ENCODE measurements at places on chromosomes 4 and X. TPM values are rescaled to one million over a fixed set of nuclear protein-coding genes. Genes with fewer than 3 reads are reported as not detected.

DNA sequence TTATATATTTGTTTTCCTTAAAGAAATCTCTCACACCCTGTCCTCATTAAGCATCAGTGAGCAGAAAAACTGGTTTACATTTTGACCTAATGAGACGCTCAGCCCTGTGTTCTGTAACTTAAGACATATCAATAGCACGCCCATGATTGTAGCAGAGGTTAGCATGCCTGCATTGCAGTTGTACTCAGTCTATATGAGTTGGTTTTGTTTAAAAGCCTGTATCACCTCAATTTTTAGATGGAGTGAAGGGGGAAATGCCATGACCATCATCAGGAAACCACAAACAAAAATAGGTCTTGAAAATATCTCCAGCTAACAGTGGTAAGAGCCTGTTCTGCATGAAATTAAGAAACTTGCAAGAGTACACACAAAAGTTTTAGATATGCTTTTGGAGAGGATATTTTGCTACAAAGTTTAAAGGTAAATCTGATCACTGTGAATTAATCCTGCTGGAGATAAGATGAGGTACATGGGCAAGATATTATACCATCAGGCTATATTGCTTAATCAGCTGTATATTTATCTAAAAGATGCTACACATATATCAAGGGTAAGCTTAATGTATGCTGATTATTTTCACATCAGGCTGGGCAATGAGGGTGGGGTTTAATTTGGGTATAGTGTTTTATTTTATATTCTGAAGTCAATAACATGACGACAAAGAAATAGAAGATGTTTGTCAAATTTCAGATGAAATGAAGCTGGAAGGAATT is 13.1 kb upstream of the COQ2 start:
- H3K4me3 ChIP-seq, result no peak overlapping the region
- peaks cover 7% of the 10 kb centered on the region for H3K4me1 ChIP-seq
- no peak for DNase-seq
- H3K27me3 ChIP-seq, result no peaks in the 10 kb centered on the region
- no peaks in the 10 kb centered on the region for H3K36me3 ChIP-seq

HTN3 gene
- not detected for total RNA-seq

DNA sequence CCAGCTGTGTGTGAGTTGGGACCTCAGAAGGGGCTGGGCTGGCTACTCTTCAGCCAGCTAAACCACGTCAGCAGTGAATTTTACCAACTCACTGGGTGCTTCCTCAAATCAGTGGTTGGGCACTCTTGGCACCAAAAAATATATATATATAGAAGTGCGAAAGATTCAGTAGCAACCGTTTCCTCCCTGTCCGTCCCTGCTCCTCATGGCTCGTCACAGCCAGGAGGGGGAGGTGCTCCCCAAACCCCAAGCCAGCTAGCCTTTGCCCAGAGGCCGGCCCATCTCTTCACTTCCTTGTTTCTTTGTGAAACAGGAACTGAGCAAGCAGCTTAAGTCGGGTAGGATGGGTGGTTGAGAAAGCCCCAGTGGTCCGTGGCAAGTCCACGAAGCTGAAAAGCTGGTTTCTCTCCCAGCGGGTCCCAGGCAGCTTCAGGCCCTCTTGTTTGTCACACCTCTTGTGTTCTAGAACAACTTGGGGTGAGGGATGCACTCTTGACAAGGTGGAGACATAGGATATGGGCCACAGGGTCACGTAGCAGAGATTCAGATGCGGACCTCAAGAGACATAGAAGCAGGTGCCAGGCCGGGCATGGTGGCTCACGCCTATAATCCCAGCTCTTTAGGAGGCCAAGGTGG is 6.8 kb upstream of the SASH3 start:
- no peak overlapping the region for H3K4me3 ChIP-seq
- no peaks in the 10 kb centered on the region for H3K27me3 ChIP-seq
- peaks cover 87% of the 10 kb centered on the region for H3K4me1 ChIP-seq
- H3K36me3 ChIP-seq, result no peaks in the 10 kb centered on the region

- no peak overlapping the region for H3K4me3 ChIP-seq
- H3K36me3 ChIP-seq, result no peaks in the 10 kb centered on the region
- no peak for DNase-seq
Observed at GRCh38 chr4:124666496-124666895, 46.0 kb downstream of the ANKRD50 start.

- no peaks in the 10 kb centered on the region for H3K36me3 ChIP-seq
- no peaks in the 10 kb centered on the region for H3K4me1 ChIP-seq
- no peaks in the 10 kb centered on the region for H3K27me3 ChIP-seq
Observed at GRCh38 chr4:92599044-92599443, 295.3 kb downstream of the GRID2 start.

DNA sequence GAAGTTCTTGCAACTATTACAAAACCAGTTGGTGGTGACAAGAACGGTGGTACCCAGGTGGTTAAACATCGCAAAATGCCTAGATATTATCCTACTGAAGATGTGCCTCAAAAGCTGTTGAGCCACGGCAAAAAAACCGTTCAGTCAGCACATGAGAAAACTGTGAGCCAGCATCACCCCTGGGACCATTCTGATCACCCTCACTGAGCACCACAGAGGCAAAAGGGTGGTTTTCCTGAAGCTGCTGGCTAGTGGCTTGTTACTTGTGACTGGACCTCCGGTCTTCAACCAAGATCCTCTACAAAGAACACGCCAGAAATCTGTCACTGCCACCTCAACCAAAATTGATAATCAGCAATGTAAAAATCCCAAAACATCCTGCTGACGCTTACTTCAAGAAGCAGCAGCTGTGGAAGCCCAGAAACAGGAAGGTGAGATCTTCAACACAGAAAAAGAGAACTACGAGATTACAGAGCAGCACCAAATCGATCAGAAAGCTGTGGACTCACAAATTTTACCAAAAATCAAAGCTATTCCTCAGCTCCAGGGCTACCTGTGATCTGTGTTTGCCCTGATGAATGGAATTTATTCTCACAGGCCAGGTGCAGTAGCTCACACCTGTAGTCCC is 21.4 kb upstream of the SLC10A6 start:
- H3K4me3 ChIP-seq, result no peak overlapping the region
- H3K36me3 ChIP-seq, result no peaks in the 10 kb centered on the region
- no peak for DNase-seq
- no peaks in the 10 kb centered on the region for H3K27me3 ChIP-seq

OFD1 gene
- total RNA-seq, result 30.4 TPM

- no peaks in the 10 kb centered on the region for H3K4me1 ChIP-seq
- no peak for DNase-seq
- no peaks in the 10 kb centered on the region for H3K36me3 ChIP-seq
Observed at GRCh38 chrX:68992821-68993397, 164.1 kb downstream of the EFNB1 start.

Data from CD8-positive, alpha-beta memory T cell (primary cell).